NCI-H510A (cell line): ENCODE measurements at places on chromosomes 7 and 10.

DNA sequence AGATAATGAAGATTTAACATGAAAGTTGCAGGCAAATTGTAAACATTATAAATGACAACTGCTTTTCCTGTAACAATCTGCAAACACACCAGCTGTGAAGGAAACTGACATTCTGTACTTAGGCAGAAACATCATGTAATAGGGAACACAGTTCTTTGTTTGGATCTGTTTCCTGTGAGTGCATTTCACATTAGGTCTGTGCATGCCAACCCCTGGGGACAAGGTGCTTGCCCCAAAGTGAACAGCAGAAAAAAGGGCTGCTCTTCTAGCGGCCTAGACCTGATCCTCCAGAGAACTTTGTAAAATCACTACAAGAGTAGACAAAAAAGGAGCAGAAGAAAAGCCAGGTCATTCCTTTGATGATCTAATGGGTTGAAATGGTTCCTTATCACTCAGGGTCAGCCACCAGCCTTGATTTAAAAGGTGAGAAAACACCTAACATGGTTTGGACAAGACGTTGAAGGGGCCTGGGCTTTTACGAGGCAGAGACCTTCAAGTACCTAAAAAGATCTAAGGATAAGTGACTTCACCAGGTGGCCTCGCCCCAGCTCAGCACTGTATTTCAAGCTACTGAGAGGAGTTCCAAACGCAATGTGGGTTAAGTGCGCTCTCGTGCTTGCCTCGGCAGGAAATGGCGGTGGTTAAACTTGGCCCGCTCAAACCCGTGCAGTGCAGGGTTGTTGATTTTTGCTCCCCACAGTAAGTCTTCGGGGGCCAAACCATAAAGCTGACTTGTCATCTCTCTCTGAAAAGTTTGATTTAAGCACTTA lies 249.7 kb downstream of the CREB5 start:
- DNase-seq: no peak

DNA sequence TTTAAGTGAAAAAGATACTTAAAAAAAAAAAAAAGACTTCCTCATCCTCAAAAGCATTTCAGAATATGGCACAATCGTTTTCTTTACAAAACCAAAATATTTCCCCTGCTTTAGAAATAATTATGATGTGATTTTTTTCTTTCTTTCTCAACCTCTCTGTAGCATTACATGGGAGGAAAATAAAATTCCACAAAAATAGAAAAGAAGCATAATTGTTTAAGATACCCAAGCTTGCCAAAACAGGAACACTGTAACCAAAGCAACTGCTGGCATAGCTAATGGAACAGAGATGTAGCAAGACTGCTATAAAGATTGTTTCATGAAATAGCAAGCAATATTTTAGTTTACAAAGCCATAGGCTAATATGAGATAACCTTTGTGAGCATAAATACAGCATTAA lies 75.6 kb upstream of the GPR22 start:
- no peak for DNase-seq

DNA sequence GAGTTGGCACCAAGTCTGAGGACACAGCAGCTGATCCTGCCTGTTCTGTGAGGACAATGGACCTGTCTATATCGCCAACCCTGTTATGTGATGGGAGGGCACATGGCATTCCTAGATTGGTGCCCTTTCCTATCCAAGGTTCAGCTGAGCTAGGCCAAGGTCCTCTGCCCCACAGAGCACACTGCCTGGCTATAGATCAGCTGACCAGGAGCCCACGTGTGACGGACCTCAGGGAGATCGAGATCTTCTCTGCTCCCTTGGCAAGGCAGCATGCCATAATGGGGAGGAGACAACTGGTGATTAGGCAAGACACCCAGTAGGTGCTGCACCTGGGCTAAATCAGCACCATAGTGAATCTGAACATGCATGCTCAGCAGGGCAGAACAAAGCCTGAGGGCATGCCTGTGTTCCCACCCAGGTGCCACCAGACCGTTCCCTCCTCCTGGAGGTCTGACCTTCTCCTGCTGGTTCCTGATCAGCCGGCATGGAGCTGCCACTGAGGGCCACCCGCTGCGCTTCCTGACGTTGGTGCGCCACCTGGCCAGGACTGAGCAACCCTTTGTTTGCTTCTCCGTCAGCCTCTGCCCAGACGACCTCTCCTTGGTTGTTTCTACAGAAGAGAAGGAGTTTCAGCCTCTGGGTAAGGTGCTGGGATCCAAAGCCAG lies 93.7 kb downstream of the WDFY4 start:
- no peak for DNase-seq

- DNase-seq: peak; percentile 59
These were observed 262.8 kb upstream of the KLF14 start for GRCh38 chr7:130996833-130997231.

- DNase-seq: no peak
These were observed 85.2 kb downstream of the ARHGAP22 start for GRCh38 chr10:48519481-48520183.
